NCI-H2081 treated with DMSO at 0.1 percent for 48 hours (cell line): ENCODE measurements at places on chromosomes 13 and 19.

DNA sequence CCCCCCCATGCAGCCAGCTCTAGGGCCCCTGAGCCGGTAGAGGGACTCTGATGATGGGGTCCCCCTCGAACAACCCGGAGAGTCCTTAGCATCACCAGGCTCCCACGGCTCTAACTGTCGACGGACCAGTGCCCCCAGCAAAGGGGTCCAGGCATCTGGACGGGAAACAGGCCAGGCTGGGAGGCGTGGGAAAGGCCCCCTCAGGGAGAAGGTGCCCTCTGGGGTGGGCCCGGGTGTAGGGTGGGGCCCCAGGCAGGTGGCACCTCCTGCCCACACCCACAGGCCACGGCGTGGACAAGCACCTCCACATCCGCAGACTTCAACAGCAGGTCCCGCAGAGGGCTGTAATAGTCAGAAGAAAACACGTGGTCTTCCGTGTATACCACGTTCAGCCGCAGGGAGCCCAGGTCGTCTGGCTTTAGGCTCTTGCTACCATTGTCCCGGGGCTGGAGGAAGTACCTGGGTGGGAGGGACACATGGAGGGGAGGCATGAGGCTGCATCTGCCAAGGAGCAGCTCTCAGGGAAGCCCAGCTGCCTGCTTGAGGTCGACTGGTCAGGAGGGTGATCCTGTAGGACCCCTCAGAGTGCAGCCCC, 44.7 kb upstream of the C13orf46 start:
- DNase-seq: no peak

- DNase-seq: no peak
These were observed 10.8 kb upstream of the PDCD5 start for GRCh38 chr19:32570081-32570785.

- no peak for DNase-seq
These were observed 1256.5 kb downstream of the EFNB2 start for GRCh38 chr13:105278943-105279381.

DNA sequence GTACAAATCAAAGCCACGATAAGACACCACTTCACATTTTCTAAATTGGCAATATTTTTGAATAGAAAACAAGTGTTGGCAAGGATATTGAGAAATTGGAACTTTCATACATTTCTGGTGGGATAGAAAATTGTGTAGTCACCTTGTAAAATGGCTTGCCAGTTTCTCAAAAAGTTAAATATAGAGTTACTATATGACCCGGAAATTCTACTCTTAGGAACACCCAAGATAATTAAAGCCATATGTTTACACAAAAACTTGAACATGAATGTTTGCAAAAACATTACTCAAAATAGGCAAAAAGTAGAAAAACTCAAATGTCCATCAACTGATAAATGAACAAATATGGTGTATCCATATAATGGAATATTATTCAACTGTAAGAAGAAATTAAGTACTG, 552.5 kb downstream of the TBC1D4 start:
- no peak for DNase-seq

DNA sequence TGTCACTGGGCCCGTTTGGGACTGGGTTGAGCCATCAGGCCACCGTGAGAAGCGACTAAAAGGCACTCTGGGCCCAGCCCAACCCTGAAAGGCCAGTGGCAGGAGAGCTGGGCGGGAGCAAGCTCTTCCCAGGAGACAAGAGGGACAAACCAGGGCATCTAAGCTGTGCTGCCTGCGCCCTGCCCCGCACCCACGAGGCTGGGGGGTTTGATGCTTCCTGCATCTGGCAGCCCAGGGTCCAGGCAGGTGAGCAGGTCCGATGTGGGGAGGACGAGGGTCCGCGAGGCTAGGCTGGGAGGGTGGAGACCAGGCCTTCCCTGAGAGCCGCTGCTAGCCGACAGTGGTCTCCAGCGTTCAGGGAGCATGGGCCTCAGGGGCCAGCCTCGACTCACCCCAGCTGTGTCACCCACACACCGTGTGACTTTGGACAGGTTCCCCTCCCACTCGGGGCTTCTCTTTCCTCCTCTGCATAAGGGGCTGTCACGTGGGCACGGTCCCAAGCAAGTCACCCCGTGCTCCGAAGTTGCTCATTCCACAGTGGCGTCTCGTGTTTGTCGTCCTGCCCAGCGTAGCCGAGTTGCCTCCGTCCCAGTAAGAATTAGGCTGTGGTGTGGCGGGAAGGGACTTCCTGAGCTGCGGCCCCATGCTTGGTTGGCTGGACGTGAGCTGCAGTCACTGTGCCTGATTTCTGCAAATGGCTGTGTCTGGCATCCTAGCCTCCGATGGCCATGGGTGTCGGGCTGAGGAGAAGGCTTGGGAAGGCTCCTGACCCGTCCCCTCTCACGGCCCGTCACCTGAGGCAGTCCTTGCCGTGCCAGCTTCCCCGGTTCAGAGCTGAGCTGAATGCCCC, 15.8 kb downstream of the PLIN4 start:
- DNase-seq: no peak

GRCh38 chr19:48989701-48990291, 3.3 kb downstream of the GYS1 start:
- DNase-seq: no peak

DNA sequence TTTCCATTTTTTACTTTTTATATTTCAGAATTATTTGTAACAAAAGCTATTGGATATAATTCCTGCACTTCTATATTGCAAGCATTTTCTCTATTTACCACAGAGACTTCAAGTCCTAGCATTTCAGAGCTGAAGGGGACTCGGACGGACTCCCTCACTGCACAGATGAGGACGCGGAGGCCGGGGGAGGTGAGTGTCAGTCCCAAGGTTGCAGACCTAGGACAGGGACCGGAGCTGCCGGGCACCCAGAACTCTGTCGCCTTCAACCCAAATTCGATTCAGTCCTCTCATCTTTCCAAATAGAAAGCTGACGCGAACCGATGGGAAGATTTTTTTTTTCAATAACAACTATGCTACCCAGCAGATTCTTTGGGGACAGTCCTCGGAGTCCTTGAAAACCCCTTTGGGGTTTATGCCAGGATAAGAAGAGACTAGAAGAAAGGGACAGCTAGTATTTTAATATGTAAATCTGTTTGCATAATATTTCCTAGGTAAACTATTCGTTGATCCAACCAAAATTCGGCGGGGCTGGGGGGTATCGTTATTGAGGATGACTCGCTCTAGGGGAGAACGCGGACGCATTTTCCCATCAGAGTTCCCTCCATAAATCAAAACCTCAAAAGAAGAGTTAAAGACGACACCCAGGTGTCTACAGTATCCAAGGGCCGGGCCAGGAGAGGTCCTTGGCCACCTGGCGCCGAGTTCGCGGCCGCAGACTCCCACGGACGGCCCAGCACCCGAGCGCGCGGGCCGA, 803 bp downstream of the FLT3 start:
- DNase-seq: no peak
